Occipital lobe (tissue), 3 donors: ENCODE measurements at places on chromosomes 12 and 14.

GRCh38 chr12:98456041-98456440 is 59.3 kb upstream of the TMPO start:
- DNase-seq: no peak

DNA sequence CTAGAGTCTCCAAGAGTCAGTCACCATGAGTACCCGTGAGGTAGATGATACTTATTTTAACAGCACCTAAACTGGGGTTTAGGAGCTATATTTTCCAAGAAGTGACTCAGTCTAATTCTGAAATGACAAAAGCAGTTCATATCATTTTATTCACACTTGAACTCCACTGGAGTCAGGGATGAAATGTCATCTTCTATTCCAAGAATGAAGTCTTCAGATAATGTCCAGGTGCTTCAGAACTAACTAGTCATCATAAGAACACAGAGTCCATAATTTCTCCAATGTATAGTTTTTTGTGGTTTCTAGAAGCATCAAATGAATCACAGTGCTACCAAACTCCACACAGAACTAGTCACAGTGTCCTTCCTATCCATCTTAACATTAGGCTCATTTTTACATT is 13.3 kb downstream of the DNM1L start:
- no peak for DNase-seq

DNA sequence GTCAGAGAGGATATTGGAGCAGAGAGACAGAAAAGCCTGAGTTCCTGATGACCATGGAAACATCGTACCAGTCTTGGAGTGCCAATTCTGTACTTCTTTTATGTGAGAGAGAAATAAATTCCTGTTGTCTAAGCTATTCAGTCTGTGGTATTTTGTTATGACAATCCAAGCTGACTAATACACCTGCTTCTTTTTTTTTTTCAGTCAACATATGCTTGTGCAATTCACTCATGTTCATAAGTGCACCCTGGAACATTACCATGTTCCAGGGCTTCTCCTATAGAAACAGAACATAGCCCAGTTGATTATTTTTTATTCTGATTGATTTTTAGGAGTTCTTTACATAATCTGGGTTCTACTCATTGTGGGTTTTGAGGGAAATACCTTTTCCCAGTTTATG is 1.7 kb upstream of the CHPT1 start:
- DNase-seq: no peak

- no peak for DNase-seq
These were observed 25.2 kb upstream of the NCOR2 start for GRCh38 chr12:124592481-124593160.

DNA sequence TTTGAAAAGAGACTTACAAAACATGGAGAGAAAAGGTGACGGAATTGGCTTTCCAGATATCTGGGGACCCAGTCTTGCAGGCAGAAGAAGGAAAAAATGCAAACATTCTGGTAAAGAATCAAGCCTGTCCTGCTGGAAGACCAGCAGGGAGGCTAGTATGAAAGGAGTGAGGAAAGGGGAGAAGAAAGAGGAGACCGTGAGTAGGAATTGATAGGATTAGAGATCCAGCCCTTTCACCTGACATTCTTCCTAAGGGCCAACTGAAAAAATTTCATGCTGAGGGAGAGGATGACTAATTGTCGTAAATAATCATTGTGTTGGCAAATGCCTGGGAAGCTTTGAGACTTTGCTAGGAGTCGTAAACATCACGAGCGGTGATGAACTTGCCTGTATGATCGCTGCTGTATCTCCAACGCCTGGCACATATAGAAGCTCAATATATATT is 12.1 kb downstream of the BHLHE41 start:
- DNase-seq: no peak

DNA sequence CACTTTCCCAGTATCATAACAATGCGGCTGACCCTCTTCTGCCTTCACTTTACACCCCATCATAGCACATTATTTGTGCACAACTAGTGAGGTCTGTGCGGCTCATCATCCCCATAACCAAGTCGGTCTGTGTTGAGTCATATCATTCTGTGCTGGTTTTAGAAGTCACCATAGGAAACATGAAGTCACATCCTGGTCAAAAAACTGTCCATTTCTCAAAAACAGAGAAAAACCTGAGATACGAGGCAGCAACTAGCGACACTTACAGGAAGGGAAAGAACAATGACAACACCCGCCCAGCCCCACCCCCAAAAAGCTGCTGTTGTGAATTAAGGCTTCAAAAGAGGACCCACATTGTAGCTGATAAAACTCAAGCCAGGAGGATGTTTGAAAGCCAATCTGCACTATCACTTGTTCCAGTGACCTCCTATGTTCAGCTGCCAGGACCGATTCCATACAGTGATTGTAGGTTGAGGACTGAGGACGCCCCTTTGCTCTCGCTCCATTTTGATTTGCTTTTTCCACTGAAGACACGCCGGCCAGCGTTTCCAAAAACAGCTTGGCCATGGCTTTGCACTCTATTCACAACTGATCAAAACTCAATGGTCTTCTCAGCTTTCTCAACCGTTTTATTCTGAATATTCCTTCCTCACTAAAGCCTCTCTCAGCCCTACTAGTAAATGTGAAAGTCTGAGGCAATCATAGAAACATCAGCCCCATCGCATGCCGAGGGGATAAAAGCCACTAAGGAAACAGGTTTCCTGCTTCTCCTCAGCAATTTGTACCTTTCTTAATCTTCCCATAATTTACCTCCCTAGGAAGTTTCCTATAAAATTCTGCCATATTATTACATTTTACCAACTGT is 87.5 kb downstream of the DUSP16 start:
- no peak for DNase-seq

DNA sequence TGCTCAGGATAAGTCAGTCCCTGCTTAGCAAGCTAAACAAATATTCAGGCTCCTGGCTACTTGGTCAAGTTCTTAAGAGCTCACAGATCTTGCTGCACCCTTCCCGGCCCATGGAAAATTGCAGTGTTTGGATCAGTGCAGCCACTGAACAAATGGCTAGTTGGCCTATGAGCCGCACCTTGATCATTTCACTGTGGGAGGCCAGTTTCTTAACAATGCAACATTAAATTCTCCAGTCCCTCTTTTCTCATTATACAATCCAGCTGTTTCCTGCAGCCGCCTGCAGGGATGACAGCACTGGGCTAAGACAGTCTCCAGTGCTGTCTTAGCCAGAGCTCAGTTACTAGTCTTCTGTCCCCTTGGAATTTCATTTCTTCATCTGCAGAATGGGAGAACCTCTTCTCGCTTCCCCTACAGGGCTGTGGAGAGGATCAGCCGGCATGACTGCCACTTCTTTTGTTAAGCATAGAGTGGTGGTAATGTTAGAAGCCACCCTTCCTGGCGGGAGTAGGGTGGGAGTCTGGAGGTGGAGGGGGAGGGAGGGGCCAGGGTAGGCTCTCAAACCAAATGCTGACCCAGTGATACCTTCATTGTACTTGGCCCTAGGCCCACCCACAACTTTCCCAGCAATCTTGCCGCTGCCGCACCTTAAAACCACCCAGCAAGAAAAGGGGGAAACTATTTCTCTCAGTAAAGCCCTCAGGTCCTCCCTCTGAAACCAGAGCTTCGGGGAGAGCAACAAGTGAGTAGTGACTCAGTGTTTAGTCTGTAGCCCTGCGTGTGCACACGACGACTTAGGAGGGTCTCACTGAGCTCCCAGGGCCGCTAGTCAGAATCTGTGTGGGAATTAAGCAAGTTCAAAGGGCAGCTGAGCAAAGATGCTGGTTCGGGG is 145.7 kb downstream of the NUAK1 start:
- no peak for DNase-seq

DNA sequence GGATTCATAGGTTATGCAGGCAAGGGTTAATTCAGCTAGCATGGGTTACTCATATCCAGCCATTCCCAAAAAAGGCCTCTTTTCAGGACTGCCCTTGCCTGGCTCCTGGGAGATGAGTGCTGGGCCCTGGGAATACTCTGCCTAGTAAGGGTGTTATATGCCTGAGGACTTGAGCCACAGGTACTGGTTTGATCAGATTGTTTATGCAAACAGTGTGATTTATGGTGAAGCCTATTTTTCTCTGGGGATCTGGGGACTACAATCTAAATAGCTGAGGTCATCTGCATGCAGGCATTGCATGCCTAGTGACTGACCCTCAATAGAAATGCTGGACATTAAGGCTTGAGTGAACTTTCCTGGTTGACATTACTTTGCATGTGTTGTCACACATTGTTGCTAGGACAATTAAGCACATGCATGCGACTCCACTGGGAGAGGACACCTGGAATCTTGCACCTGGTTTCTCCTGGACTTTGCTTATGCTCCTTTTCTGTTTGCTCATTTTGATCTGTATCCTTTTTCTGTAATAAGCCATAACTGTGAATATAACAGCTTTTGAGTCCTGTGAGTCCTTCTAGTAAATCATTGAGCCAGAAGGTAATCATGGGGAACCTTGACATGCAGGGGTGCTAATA is 73.0 kb downstream of the RAD51B start:
- DNase-seq: no peak

DNA sequence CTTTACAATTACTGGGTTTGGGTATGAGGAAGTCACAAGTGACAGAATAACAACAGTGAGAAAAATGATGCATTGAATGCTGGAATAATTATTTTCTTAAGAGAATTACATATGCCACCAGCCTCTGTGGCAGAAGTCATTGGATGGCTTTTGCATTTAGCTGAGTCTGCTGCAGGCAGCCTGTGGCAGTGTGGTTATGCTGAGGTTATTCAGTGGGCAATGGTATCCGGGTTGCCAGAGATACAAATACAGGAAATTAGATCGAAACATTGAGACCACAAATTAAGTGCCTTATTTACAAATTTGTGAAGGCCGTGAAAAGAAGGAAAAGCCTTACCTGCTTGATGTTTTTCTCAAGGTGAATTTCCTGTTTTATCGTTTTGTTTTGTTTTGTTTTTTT is 1050.0 kb downstream of the GALC start:
- DNase-seq: no peak

- no peak for DNase-seq
These were observed 10.7 kb downstream of the LGMN start for GRCh38 chr14:92737619-92738188.

DNA sequence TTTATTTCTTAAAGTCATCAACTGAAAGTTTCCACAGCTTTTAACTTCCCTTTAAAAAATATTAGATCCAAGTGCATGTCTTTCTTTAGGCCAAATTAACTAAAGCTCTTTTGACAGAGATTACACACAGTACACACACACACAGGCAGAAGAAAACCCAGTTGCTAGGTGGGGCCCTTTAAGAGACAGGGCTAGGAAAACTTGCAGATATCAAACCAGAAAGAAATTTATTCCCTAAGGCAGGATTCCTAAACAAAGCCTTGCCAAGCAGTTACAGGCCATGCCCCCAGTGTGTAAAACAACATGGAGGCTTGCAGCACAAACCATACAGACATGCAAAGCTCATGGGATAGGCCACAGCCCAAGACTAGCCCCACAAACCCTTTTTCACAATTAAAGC is 123.4 kb downstream of the FSCB start:
- DNase-seq: no peak

GRCh38 chr14:75092698-75093097 is 23.3 kb downstream of the ZC2HC1C start:
- DNase-seq: no peak

DNA sequence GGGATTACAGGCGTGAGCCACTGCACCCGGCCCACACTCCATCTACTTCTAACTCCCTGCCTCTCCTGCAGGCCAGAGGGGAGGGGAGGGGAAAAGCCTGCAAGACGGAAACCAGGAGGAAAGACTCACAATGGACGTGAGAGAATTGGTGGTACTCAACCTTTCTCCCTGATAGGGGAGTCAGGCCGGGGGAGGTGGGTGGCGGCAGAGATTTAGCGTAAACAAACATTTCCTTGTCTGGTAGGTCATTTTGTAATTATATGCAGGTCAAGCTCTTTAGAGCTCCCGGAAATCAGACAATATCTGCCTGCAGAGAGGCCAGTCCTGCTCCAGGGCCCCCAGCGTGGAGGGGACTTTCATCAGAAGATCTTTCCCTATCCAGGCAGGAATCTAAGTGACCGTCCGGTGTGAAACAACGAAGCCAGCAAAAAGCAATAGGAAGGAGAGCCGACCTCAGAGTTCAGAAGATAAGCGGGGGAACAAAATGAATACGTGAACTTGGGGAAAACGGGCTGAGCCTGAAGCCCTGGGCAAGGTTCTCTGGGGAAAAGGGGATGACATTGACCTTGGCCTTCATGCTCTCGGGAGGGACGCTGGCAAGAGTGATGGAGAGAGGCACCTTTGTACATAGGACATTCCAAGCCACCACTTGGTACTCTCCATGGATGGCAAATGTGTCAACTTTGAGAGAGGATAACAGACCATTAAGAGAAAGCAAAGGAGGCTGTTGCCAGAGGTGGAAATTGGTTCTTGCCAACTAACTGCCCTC is 62.3 kb downstream of the SPRING1 start:
- DNase-seq: no peak

GRCh38 chr14:53748691-53749090 is 207.9 kb downstream of the BMP4 start:
- DNase-seq: no peak

- no peak for DNase-seq
These were observed 505.1 kb upstream of the SYT1 start for GRCh38 chr12:78359520-78359919.

- no peak for DNase-seq
These were observed 43.7 kb upstream of the GPHB5 start for GRCh38 chr14:63362389-63362819.

DNA sequence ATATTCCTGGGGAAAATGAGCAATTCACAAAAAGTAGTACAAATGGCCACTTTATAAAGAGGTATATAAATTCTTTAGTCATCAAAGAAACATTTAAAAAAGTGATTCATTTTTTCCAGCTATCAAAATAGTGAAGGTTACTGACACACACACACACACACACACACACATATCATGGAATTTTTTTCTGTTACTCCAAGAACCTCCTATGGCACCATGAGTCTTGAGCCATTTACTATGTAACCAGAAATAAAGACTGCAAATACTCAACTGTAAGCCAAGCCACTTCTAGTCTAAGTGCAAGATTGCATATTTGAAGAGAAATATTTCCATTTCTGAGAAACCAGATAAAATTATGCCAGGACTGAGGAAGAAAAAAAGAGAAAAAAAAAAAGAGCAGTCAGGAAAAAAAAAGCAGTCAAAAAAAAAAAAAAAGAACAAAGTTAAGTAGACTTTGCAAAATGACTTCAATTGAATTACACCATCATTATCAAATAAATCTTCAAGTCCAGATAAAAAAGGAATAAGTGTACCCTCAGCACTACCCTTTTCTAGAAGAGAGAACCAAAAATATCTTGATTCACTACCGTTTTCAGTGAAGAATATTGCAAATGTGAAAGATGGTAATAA is 275.7 kb downstream of the DAD1 start:
- no peak for DNase-seq

DNA sequence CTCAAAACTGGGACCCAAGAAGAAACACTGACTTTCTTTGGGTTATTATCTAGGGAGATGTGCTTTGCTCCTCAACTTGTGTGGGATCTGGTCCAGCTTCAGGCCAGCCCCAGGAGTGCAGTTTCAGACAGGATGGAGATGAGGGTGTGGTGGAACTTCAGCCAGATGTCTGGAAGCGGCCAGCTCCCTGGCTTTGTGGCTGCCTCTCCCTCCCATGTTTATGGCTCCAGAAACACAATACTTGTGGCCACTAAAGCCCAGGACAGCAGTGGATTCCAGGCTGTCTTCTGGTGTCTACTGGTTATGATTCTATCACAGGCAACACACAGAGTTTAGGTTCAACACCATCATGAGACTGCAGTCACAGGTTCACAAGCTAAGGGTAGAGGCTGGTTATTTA is 44.2 kb upstream of the EMP1 start:
- DNase-seq: no peak
